ENCODE measurements at places on chromosomes 7 and 10.
A peak's percentile ranks its signal among the peaks of the same experiment; 100 is the strongest.

DNA sequence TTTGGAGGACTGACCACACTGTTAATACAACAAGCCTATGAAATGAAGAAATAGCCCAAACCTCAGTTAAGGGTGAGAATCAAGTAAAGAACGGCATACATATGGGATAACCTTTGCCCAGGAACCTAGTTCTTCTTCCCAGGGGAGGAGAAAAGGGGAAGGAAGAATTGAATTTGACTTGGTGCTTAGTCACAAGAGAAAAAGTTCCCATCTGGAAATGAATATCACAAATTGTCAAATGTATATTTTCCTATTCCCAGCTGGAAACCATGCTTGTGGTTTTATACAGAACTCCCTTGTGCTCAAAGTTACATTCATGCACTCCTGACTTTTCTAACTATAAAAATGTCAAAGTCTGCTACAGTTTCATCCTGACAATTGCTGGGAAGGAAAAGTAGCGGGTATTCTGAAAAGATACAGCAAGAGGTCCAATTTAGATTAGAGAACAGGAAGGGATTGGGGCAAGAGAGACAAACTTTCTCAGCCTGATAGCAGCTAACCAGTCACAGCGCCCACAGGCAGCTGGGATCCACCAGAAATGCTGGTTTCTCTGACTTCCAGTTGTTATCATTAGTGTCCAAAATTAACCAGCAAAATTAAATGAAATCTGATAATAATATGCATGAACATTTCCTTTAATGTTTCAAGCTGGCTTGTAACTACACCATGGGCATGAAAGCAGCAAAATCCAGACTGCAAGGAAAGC, 18.6 kb upstream of the GSAP start:
- no peak for DNase-seq

DNA sequence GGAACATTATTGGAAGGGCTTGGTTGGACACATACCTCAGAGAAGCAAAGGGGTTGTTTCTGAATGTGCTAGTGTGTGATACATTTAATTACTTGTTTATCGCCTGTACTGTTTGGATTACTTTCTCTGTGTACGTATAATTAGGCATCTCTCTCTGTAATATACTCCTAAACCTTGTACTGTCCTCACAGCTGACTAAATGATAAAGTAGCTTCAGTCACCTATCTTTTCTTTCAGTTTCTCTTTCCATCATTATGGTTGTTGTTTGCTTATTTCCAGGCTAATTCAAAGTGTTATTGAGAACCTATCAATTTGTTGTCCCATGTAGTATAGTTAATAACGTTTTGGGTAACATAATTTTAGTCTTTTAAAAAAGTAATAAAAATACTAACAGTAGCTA, 34.0 kb downstream of the MXI1 start:
- DNase-seq, result peak; percentile 8

DNA sequence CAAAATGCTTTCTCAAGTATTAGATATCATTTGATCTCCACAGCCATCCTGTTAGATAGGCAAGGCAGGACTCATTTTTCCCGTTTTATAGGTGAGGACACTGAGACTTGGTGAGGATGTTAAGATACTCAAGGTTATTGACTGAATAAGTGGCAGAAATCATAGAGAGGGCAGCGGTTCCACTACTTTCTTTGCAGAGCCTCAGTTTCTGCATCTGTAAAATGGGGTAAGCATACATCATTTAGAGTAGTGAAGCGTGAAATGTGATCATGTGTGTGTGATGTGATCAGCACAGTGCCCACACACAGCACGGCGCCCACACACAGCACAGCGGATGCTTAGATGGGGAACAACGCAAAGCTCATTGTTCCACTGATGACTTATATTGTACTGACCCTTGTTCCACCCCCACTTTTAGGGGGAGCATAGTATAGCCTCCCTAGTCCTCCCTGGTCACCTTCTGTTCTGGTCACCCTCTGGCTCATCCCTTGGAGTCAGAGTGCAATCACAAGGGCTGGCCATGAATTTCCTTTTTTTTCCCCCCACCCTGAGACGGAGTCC, 10.5 kb downstream of the UBTD1 start:
- DNase-seq, result no peak

DNA sequence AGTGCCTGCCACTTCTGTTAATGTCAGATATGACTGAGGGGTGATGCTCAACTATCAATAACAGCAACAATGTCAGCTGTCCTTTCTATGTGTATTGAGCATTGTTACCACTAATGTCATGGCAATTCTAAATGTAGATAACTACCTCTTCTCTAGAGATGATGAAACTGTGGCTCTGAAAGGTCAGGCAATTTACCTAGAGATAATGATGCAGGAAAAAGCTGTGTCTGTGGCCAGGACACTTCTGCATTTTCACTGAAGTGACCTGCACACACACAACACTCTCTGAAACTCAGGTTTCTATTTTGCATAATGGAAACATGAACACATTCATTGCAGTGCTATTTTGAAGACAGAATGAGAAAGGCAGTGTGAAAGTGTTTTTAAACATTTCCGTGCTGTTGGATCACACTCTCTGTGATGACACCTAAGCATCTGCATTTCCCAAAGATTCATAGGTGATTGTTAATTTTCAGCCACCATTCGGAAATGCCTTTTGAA, 148.2 kb downstream of the KCND2 start:
- DNase-seq, result no peak

- DNase-seq, result no peak
Observed at GRCh38 chr10:86074294-86074693, 292.3 kb downstream of the GRID1 start.

DNA sequence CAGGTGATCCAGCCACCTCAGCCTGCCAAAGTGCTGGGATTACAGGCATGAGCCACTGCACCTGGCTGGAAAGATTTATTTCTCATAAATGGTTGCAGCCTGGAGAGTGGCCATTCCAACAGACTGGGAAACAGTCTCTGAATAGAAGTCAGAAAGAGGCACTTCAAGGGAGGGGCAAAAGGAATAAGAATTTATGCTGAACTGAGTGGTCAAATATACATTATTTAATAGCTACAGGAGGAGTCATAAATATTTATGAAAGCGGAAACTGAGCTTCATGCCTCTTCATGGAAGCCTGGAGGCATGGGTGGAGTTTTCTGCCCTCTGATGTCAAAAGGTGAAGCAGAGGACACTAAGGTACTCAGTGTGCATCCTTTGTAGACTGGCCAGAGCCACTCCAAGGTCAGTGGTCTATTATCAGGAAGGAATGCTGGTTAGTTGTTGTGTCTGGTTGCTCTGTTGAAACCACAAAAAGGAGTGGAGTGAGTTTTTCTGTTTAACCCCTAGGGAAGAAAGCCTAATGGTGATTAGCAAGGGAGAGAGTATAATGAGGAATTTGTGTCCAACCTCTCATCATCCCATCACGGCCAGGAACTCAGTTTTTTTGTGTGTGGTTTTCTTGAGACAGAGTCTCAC, 9.3 kb upstream of the NRBF2 start:
- DNase-seq, result no peak

DNA sequence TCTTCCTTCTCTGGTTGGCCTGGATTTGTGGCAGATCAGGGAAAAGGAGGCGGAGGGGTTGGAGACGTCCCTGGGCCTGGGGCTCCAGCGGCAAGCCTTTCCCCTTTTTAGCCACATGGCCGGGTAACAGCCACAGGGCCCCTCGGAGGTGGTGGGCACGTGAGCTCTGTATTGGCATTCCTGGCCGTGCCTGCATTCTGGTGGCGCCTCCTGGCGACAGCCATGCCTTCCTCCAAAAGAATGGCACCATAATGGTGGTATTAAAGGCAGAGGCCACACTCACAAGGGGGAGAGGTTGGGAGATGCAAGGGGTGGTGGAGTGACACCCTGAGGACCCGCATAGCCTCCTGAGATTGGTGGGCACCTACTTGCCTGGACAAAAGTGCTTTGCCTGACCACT, 3.0 kb upstream of the AQP1 start:
- DNase-seq, result no peak

GRCh38 chr7:156988343-156989185, 21.9 kb downstream of the MNX1 start:
- no peak for DNase-seq

DNA sequence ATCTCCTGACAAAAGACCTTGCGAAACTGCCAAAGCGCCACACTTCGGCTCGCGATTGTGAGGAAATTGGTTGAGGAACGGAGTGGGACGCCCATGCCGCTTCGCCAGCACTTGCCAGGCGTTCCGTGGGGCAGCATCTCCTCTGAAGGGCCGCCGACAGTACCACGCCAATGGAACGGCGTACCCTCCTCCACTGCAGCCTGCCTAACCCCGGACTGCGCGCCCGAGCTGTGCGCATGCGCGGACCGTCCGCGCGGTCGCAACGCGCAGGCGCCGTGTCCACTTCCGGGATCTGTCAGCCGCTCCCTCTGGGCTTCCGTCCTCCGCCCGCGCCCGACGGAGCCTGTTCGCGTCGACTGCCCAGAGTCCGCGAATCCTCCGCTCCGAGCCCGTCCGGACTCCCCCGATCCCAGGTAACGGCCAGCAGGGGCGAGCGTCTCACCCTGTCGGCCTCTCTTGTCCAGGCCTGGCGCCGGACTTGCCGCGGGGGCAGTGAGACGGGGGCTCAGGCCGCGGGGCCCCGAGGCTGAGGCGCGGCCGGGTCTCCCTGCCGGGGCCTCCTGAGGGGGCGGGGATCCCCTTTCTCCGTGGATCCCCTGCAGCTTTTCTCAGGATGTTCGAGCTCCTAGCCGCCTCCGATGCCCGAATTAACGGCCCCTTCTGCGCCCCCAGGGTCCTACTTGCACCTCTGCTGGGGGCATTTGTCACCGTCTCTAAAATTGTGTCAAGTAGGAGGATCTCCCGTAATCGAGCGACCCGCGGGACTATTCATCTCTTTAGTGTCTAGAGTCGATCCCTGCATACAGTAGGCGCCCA, at the start of gene ARPC1A:
Gene ARPC1A, plus strand, starts transcription at position 307 of the 816 bp plus-strand sequence. CDS start 7,456 bp downstream, outside the sequence.
- peak; percentile 88 for DNase-seq

- no peak for DNase-seq
Observed at GRCh38 chr7:28409716-28410627, 2.3 kb upstream of the CREB5 start.

DNA sequence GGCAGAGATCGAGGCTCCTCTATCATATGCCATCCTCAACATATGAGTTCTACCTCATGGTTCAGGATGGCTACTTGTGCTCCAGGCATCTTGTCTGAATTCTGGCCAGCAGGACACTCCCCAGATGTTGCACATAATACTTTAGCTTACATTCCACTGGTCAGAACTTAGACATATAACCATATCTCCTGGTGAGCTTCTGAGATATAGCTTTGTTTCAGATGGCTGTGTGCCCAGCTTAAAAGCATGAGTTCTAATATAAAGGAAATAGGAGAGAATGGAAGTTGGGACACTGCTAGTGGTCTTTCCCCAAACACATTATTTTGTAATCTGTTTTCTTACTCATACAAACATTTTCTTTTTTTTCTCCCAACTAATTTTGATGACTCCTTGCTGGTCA, 50.8 kb upstream of the IFRD1 start:
- no peak for DNase-seq

GRCh38 chr10:1650542-1651269, 86.6 kb downstream of the ADARB2 start:
- no peak for DNase-seq

DNA sequence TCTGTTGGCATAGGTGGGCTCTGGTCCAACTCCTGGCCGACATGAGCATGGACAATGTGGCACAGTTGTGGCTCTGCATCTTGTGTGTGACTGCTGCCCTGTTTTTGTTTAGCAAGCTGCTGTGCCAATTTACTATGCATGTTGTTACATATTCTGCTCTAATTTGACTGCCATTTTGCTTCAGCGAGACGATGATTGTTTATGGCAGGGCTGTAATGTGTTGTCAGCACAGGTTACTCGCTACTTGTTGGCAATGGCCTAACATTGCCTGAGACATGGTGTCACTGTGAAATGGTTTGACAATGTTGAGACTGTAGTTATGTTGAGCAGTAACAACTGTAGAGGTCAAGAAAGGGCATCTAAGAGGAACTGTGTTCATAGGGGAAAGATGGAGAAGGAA, 659.6 kb downstream of the AUTS2 start:
- DNase-seq, result no peak

- DNase-seq, result no peak
Observed at GRCh38 chr10:67914777-67915340, 30.4 kb downstream of the SIRT1 start.

DNA sequence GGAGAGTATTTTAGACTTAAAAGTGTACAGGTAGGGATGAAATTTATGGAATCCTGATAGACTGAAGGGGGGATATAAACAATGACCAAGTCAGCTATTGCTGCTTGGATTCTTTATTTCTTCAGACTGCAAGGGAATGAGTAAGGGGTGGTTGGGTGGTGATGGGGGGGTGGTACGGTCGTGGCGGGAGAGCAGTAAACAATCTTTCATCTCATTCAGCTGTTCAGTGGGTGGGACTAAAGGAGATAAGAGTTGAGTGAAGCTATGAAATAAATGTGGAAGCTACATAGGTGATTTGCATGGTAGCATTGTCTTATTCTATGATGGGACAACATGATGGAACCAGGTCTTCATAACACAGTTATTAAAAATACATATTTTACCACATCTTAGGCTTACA, 1.8 kb downstream of the SEPTIN7 start:
- peak; percentile 32 for DNase-seq

- DNase-seq, result no peak
Observed at GRCh38 chr10:33244354-33244967, 90.0 kb downstream of the NRP1 start.

DNA sequence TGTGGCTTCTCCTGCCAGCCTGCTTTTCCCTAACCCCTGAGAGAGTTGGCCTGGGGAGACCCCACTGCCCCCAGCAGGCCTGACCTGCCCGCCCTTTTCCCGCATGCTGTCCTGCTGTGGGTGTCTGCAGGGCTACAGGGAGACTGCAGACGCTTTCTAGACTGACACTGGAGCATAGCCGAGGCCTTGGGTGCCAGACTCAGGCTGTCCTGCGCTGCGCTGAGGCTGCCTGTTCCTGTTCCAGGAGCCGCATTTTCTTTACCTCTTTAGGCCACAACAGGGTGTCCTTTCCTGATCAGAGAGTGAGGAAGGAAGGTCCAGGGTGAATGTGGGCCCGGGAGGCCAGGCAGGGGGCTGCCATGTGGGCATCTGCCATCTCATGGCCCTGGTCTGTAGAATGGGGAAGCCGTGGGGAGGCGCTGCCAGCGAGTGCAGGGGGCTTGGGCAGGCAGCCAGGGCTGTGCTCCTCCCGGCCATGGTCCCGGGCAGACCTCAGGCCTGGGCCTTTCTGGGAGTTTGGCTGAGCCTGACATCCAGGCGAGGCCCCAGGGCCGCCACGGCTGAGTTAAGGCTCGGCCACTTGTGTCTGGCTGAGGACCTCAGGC, 3.6 kb downstream of the PWWP2B start:
- no peak for DNase-seq

GRCh38 chr7:35463751-35464150, 209.9 kb upstream of the TBX20 start:
- DNase-seq, result no peak

DNA sequence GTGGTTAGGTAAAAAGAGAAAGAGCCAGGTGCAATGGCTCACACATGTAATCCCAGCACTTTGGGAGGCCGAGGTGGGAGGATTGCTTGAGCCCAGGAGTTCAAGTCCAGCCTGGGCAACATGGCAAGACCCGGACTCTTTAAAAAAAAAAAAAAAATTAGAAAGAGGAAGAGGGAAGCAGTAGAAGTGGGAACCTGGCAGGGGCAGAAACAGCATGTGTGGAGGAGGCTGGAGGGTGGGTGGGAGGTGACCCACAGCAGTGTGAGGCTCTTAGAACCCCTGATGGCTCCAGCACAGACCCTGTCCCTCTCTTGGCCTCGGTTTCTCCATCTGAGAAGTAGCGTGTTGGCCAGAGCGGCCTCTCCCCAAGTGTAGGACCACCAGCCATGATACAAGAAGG, 4.9 kb upstream of the CCL24 start:
- no peak for DNase-seq

- no peak for DNase-seq
Observed at GRCh38 chr7:114718861-114719260, 203.0 kb upstream of the MDFIC start.

- DNase-seq, result peak; percentile 20
Observed at GRCh38 chr7:28207486-28208158, 27.0 kb upstream of the JAZF1 start.

Data from CD4-positive, alpha-beta T cell treated with Interleukin-4 for 4 hours (primary cell).